NCI-H1694 (cell line): ENCODE measurements at places on chromosomes 16 and 17.

DNA sequence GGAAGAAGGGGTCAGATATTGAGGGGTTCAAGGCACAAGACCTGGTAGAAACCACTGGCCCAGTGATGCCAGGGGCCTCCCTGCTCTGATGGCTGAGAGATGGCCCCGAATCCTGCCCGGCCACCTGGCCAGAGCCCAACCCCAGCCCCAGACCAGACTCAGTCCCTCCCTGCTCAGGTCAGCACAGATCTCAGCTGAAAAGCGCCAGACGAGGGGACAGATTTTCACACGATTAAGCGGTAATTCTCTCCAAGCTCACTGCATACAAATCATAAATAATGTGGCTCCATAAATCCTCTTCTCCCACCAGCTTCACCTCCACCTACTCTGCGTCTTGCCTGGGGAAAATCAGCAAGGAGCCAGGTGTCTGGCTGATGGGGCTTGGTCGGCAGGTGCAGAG is 57.1 kb downstream of the ENGASE start:
- DNase-seq = no peak

GRCh38 chr17:75823257-75824041 is 20.8 kb downstream of the UNC13D start:
- no peak for DNase-seq

GRCh38 chr16:29789775-29790182 is 772 bp upstream of the KIF22 start:
- no peak for DNase-seq

GRCh38 chr16:68257906-68258800 is 6.2 kb upstream of the SLC7A6 start:
- DNase-seq = no peak

DNA sequence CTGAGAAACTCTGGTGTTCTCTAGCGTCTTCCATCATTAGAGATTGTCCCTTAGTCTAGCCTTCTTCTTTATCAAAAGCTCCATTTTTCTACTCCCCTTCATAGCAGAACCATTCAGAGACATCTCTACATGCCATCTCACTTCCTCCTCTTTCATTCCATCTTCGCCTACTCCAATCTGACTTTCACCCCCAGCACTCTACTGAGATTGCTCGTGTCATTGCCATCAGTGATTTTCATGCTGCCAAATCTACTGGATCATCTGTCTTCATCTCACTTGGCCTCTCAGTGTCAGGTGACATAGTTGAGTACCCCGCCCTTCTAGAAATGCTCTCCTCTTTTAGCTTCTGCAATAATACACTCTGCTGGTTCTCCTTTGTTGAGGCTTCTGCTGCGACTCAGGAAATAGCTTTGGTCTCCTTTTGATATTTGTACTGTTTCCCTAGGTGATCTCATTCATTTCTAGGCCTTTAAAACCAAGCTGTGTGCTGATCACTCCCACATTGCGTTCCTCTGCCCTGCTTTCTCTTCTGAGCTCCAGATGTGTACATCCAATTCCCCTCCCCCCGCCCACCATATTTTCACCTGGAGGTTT is 119.1 kb downstream of the FTO start:
- DNase-seq = no peak
